ELR (cell line): ENCODE measurements at places on chromosomes 7 and 10.
A peak's percentile ranks its signal among the peaks of the same experiment; 100 is the strongest.

GRCh38 chr10:46234431-46235060, 52.3 kb upstream of the ANTXRL start:
- DNase-seq = no peak

DNA sequence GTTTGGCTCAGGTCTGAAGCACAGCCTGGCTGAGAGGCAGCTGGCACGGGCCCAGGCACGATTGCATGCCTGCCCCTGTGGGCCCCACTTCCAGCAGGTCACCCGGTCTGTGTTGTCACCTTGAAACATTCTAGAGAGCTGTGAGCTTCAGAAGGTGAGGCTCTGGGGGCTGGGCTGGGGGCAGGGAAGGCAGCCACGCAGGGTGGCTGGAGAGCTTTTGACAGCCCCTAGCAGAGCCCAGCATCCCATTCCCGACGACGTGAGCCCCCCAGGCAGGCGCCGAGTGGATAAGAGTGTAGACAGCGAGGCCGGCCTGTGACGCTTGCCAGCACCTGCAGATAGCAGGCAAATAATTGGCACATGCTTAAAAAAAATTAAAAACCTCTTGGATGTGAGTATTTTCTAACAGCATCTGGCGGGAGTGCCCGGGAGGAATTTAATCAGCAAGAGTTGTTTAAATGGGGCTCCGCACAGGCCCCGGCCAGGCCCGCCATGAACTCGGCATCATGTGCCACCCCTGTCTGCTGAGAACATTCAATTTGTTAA, 212.0 kb upstream of the TBX20 start:
- DNase-seq = no peak

- DNase-seq = no peak
These were observed 86.8 kb downstream of the FGFR2 start for GRCh38 chr10:121511460-121511859.

GRCh38 chr7:130151591-130152492, 53.4 kb downstream of the TMEM209 start:
- peak; percentile 13 for DNase-seq

DNA sequence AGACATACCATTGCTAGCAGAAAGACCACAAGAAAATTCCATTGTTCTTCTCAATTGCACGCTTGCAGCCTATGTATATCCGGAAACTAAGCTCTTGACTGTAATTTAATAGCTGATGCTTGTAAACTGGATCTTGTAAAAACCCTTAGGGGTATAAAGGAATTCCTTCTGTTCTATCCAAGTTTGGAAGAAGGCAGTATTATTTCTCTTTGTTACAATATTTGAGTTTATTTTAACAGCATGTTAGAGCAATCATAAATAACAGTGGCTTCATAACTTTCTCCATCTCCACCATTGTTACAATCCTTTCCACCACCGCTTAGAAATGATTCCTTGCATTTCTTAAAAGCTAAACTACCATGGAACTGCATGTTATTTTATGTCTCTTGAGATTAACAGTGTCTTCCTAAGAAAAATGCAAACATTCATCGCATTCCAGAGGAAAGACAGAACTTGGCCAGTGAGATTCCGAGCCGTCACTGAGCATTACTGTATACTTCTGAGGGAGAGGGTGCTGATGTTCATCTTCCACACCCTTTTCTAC, 92.5 kb downstream of the TRIL start:
- DNase-seq = no peak

- no peak for DNase-seq
These were observed 122.6 kb upstream of the RPA3 start for GRCh38 chr7:7841027-7841426.

DNA sequence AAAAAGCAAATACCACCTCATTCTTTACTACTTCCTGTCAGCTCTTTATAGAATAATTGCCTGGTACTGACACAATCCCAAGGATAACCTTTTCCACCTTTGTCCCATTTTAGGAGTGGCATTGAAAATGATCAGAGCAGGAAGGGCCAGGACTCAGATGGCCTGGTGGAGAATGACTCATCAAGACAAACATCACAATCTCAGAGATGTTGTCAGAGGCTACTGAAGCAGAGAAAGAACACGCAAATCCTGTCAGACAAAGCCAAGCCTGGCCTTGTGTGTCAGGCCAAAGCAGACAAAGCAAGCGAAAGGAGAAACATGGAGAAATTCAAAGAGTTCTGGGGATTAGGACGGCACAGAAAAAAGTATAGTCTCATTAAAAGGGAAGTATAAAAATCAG, 40.9 kb downstream of the NSUN6 start:
- DNase-seq = peak; percentile 71

DNA sequence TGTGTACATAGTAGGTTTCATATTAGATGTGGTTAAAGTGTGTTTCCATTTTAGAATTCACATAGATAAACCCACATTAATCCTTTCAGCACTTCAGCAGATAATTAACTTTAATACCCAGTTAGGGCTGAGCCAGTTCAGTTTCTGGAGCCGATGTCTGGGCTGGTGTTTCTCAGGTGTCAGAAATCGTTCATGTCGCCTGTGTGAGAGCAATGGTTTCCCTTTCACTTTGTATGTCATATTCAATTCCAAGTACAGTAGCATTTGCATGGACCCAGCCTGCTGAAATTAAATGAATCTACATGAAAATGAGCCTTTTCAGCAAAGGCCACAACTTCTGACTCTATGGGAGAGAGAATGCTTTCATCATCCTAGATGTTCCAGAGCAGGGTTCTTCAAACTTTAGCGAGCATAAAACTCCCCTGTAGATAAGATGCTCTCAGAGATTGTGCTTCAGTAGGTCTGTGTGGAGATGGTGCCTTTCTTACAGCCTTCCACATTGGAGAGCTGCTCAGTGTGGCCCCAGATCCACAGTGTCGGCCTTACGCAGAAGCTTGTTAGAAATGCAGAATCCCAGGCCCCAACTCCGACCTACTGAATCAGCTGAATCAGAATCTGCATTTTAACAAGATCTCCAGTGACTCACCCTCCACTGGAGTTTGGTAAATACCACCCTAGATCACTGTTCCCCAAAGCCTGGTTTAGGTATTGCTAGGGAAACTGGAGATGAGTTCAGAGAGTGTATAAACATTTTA, 19.6 kb downstream of the WIPF3 start:
- no peak for DNase-seq

DNA sequence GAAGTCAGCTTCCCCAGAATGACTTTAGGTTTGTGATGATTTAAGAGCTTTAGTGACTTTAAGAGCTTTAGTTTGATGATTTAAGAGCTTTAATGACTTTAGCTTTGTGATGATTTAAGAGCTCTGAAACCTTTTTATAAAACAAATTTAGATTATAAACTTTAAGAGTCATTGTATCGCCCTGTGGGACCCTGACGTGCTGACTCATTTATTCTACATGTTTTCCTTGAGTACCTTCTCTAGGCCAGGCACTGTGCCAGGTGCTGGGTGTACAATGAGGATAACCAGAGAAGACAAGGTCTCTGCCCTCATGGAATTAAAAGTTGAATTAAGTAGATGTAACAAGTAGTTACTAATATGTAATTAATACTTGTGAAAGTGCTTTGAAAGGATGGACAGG, 45.4 kb downstream of the CNNM1 start:
- DNase-seq = peak; percentile 40

DNA sequence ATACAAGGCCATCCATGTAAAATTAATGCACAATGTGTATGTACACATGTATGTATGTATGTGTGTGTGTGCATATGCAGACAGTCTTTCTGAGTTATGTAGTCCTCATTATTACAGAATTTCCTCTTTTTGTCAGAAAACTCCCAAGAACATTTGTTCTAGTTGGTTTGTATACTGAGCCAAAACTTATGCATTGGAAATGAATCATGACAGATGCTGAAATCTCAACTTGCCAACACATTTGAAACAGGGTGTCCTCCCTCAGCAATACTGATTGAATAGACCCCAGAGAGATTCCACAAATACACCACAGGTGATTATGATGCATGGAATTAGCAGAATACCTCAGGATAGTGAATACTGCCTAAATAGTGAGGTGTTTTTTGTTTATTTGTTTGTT, 472.9 kb upstream of the PCDH15 start:
- DNase-seq = no peak

- no peak for DNase-seq
These were observed 71.0 kb downstream of the SLC25A13 start for GRCh38 chr7:96250776-96251361.

DNA sequence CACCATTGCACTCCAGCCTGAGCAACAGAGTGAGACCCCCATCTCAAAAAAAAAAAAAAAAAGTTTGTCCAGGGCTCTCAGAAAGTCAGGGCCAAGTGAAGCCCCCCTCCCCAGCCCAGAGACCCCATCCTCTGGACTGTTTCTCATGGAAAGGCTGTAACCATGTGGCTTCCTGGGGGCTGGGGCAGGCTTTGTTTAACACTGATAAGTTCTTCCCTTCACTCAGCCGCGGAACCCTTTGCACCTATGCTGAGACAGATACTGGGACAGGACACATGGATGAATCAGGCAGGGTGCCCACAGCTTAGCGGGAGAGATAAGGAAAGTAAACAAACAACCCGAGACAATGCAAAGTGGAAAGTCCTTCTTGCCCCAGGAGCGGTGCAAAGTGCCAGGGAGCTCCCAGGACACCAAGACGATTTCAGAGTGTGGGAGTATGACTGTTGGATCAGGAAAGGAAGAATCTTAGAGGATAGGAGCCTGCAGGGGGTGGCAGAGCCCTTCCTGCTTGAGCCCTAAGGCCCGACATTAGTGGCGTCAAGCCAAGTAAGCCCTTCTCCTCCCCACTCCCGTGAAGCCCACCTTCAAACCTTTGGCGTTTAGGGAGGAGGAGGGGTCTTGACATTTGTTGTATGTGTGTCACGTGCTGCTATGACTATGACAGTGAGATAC, 11.6 kb downstream of the MLXIPL start:
- peak; percentile 62 for DNase-seq

DNA sequence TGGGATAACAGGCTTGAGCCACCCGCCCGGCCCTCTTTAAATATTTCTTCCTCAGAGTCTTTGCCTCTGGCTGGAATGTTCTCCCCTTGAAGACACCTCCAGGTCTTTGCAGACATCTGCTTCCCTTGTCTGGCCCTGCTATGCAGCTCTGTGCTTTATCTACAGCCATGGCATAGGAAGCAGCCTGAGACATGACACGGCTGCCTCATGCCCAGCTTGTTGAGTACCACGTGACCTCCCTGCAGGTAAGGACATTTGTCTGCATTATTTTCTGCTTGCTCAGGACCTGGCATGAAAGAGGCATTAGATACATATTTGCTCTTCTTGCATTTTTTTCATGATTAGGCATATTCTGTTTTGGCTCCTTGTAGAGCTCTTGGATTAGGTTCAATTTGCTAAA, 113.8 kb upstream of the KLF6 start:
- DNase-seq = no peak

- no peak for DNase-seq
These were observed 43.8 kb downstream of the CFAP46 start for GRCh38 chr10:132898391-132899053.

- DNase-seq = no peak
These were observed 1.6 kb downstream of the C10orf143 start for GRCh38 chr10:130108934-130109604.

- peak; percentile 35 for DNase-seq
These were observed 247.3 kb downstream of the SEMA3A start for GRCh38 chr7:83947260-83947659.

GRCh38 chr7:148911626-148912025, 27.5 kb upstream of the EZH2 start:
- no peak for DNase-seq

GRCh38 chr7:137870078-137870477, 23.3 kb upstream of the DGKI start:
- DNase-seq = no peak

DNA sequence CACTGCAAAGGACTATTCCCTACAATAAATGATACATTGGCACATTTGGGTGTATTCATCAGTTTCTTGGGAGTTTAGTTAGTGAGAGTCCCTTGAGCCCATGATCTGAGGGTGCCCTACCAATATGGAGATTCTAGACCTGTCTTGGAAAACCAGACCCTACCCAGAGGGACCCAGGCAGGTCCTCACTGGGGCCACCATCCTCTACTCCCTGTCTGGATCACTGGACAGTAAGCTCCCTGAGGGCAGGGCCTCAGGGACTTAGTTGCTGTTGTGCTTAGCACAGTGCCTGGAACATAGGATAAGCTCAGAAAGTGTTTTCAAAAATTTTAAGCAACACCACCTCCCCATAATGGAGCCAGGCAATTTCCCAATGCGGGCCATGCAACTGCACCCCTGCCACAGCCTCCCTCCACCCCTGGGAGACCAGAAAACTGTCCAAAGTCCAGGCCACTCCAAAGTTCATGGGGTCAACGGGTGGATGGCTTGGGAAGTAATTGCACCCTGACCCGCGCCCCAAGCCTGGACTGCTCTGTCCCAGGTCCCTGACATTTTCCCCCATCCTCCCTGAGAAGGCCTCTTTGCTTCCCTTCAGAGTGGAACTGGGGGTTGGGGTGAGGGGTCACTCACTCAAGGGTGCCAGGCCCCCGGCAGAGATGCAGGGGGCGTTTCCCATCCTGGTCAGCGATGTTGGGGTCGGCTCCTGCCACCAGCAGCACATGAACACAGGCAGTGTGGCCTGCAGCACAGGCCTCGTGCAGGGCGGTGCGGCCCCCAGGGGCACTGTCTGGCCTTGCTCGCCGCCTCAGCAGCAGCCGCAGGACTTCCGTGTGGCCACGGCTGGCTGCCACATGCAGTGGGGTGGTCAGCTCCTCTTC, 1.0 kb downstream of the ASB10 start:
- no peak for DNase-seq

DNA sequence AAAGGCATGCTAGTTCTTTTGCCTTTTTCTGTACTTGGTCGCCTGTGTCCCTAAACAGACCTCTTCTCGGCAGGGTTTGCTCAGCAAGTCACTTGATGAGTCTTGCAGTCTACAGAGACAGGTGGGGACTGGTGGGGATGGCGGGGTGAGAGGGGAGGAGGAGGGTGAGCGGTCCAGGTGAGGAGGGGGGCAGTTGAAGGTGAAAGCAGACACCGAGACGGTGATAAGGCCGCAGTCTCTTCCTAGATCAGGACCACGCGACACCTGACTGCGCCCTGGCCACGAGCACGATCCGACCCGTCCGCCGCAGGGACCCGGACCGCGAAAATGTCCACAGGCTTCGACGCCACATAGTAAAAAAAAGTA, 566 bp downstream of the ASNS start:
- no peak for DNase-seq

DNA sequence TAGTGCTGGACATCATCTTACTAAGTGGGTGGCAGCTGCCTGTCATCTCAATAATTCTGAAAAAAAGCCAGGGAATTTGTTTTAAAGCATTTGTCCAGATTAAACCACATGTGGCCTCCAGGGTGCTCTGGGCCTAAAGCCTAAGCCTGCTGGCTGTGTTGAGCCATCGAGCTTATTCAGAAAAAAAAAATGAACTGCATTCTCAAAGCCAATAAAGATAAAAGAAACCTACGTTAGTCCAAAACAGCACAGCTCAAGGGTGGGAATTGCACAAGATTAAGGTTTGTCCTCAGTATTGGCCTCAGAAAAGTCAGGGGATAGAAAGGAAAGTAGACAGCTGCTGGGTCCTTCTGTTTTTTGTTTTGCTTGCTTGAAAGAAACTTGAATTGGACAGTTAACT, 22.6 kb upstream of the PRTFDC1 start:
- DNase-seq = peak; percentile 28

DNA sequence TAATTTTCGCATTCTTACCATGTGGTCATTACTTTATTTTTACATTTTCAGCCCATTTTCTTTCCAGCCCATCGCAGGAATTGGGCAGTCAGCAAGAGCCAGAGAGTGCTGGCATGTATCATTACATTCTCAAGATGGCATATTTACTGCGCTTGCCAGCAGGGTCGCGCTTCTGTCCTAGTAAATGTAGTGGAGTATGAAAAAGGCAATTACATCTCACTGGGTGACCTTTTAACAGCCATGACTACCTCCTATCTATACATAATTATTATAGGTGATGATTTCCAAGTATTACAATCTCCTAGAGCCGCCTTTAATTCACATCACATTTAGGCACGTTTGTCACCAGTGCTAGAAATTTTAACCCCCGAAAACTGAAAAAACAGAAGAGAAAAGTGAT, 433.7 kb upstream of the MGMT start:
- DNase-seq = no peak
